ENCODE measurements at places on chromosomes 16 and 17.

DNA sequence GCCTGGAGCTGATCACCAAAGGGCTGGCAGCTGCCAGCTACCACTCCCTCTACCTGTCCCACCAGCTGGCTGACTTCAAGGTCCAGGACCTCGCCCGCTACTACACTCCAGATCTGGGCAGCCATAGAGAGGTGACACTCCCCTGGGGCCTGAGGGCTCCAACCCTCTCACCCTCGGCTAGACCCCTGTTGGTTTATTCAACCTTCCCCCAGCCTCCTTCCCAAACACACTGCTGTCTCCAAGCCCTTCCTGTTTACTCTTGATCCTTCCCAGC is 18.0 kb downstream of the ALOX12B start:
- no peak for DNase-seq

DNA sequence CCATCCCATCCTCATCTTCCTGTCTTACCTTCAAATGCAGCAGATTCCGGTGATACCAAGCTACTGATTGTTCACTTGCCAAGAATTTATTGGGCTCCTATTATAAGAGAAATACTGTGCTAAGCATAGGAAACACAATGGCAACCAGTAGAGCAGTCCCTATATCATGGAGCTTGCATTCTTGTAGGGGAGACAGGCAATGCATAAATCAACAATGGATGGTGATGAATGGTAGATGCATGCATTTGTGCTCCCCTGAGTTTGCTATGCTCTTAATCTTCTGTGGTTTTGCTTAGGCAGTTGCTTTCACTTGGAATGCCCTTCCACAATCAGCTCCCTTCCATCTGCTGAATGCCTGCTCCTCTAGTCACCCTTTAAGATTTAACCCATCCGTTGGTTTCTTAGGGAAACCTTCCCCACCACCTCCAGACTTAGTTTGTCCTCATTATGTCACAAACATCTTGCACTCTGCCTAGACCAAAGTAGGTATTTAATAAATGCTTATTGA is 200.2 kb upstream of the TOX3 start:
- no peak for DNase-seq

DNA sequence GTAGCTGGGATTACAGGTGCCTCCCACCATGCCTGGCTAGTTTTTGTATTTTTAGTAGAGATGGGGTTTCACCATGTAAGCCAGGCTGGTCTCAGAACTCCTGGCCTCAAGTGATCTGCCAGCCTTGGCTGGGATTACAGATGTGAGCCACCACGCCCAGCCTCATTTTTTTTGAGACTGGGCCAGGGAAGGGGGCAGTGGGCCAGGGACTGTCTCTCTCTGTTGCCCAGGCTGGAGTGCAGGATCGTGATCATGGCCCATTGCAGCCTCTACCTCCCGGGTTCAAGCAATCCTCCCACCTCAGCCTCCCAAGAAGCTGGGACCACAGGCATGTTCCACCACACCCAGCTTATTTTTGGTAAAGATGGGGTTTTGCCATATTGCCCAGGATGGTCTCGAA is 16.0 kb downstream of the RSL1D1 start:
- DNase-seq = no peak

- DNase-seq = peak; percentile 69
These were observed 14.5 kb upstream of the TMC7 start for GRCh38 chr16:18969050-18969854.

- no peak for DNase-seq
These were observed 279.6 kb downstream of the SNX29 start for GRCh38 chr16:12255919-12256665.

GRCh38 chr16:85137323-85138072 is 25.2 kb upstream of the CIBAR2 start:
- no peak for DNase-seq

DNA sequence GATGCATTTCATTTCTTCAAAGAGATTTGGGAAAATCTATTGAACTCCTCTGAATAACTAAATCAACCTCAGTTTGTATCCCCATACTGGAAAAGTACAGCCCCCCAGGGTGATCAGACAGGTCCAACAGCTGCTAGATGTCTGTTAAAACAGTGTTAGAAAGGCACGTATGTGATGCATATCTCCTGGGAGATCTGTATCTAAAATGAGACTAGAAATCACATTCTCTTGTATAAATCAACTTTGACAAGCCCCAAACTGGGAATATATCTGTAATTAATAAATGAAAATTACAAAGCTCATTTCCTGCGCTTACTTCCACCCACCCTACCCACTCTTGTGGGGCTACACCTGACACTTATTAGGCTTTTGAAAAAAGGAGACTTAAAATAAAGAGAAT is 3.8 kb upstream of the KIF2B start:
- no peak for DNase-seq

All from stimulated activated CD8-positive, alpha-beta memory T cell treated with anti-CD3 and anti-CD28 coated beads, Interleukin-4, amount 100 ng/mL, for 24 hours (primary cell).